Activated T-cell treated with anti-CD3 and anti-CD28 coated beads, Interleukin-2, amount 50 U/mL, for 1 hour (primary cell): ENCODE measurements at places on chromosomes 11 and 22.
A peak's percentile ranks its signal among the peaks of the same experiment; 100 is the strongest.

DNA sequence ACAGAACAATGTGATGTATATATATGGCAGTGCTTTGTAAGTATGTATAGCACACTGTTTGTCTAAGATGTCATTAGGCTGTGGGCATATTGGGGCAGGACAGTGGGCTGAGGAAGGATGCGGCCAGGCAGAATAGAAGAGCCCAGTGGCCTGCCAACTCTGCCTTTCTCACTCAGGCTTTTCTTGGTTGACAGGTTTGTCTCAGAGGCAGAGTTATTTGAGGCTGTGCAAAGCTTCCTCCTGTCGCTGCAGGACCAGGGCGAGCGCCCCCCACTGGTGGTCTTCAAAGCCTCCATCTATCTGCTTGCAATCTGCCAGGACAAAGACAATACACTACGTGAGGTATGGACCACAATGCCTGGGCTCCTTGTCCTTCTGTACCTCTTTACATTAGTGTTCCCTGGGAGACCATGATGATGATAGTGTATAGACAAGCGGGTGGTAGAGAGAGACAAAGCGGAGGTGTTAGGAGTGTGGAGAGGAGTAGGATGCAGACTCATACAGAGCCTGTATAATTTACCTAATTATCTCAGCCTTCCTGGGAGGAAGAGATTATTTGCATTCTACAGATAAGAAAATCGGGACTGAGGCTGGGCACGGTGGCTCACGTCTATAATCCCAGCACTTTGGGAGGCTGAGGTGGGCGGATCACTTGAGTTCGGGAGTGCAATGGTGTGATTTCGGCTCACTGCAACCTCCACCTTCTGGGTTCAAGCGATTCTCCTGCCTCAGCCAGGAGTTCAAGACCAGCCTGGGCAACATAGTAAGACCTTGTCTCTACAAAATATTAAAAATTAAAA lies 37.3 kb upstream of the CCDC134 start:
- DNase-seq = peak; percentile 40

DNA sequence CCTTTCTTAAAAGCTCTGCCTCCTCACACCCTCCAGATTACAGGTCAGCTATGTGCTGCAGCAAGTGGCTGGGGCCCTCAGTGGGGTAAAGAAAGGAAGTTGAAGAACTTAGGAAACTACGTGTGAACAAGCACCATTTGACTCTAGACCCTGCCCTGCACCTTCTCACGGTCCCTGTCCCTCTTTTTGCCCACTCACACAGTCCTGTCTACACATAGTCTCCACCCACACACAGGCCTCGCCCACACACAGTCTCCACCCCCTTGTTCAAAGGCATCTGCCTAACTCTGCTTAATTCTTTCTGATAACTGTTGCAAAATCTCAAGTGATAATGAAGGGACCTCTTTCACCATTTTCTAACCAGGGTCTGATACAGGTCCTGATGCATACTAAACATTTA lies 59.0 kb downstream of the TMPRSS5 start:
- DNase-seq = no peak

DNA sequence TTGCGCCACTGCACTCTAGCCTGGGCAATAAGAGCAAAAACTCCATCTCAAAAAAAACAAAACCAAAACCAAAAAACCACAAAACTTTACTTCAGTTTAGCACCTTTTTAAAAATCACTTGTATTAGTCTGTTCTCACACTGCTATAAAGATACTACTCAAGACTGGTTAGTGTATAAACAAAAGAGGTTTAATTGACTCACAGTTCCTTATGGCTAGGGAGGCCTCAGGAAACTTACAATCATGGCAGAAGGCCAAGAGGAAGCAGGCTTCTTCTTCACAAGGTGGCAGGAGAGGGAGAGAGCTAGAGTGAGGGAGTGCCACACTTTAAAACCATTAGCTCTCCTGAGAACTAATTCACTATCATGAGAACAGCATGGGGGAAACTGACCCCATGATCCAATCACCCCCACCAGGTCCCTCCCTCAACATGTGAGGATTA lies 261.3 kb downstream of the TMEM135 start:
- DNase-seq = no peak

DNA sequence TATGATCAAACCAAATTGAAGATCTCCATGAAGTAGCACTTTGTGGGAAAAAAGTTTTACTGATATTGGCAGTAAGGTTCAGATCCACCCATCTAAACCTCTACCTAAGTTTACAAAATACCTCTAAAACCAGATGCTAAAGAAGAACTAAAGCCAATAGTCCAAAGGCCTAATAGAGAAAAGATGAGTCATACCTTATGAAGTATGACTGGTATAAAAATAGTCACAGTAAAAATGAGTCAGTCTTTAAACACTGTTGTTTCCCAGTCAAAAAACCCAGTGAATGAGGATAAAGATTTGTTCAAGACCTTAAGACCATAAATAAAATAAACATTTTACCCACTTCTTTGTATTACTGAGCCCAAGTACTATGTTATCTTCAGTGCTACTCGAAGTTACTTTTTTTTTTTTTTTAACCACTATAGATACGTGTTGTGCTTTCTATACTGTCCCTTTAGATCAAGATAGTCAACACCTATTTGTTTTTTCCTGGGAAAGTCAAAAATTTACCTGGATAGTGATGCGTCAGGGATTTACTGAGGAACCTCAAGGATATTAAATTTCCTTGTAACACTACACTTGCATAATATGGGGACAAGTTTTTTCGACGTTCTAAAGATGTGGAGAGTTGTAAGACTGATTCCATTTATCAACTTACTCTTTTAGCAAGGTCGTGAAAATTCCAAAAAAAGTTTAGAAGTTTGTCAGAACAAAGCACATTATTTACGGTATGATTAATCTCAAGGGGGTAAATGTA lies 87.3 kb downstream of the CCDC73 start:
- DNase-seq = no peak

GRCh38 chr11:72483412-72484186 lies 49.3 kb upstream of the CLPB start:
- DNase-seq = no peak

DNA sequence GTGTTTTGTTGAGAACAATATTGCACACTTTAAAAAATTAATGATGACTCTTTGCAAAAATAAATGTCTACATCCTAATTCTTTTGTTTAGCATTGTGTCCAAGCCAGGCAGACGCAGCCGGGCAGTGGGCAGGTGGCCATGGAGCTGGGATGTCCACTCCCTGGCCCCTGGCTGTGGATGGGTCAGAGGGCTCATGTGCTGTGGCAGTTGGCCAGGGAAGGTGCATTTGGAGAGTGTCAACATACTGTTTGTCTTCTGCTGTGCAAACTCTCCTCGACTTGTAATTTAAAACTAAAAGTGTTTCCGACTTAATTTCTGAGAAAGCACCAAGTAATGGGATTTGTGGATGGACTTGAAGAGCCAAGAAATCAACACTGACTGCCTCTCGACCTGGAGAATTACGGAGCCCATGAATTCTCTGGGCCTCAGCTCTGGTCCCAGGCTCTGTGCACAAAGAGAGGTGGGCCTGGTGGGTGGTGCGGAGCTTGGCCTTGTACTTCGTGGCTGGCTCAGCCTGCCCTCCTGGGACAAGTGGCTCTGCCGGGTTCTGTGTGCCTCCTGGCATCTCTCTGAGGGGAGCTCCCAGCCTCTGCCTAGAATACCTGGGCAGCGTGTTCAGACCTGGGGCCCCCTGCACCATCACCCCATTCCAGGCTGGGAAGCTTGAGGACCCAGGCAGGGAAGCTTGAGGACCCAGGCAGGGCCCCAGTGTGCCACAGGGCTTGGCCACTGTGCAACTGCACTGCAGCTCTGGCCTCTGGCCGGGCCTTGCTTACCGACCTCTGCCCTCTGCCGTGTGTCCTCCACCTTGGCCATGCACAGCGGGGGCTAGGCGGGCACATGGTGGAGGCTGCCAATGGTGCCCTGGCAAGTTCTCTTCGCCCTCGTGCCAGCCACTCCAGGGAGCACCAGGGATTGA lies 46.4 kb downstream of the RTN4R start:
- no peak for DNase-seq

- DNase-seq = no peak
Observed at GRCh38 chr11:34680206-34680605, 59.3 kb downstream of the EHF start.

DNA sequence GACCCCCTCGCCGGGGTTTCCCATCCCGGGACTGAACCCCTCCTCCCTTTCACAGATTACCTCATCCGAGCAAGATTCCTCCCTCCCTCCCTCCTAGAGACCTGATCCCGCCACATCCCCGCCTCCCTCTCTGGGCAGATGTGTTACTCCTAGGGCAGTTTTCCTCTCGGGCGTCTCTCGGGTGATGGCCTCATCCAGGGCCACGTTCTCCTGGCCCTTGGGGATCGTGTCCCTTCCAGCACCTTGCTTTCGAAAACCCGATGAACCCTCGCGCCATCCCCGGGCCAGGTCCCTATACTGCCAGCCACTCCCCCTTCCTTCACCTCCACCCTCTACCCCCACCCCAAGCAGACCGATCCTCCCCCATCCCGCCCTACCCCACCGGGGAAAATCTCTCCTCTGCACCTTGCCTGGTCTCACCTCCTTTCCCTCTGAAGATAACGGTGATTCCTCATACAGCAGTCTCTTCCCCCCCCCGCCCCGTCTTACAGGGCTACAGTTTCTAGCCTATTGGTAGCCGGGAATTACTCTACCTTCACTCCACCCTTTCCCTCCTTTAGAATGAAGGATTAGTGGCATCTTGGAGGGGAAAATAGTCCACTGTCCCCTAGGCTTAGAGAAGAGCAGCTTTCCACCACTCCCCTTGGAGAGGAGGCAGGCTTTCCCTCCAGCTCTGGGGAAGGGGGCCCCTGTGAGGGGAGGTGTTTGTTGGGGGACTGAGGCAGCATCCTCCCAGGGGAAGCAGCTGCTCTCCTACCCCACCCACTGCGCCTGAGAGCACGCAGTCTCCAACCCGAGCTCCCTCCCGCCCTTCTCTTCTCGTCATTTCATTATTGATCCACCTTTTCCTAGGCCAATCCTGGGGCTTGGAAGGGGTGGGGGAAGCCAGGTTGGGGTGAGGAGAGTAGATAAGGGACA lies 1.2 kb downstream of the KMT2A start:
- peak; percentile 54 for DNase-seq

GRCh38 chr22:45261407-45262088 lies 20.9 kb upstream of the KIAA0930 start:
- DNase-seq = no peak

- no peak for DNase-seq
Observed at GRCh38 chr11:100498780-100499179, 188.3 kb upstream of the ARHGAP42 start.

GRCh38 chr11:66437979-66438503 lies 607 bp downstream of the MRPL11 start:
- no peak for DNase-seq

DNA sequence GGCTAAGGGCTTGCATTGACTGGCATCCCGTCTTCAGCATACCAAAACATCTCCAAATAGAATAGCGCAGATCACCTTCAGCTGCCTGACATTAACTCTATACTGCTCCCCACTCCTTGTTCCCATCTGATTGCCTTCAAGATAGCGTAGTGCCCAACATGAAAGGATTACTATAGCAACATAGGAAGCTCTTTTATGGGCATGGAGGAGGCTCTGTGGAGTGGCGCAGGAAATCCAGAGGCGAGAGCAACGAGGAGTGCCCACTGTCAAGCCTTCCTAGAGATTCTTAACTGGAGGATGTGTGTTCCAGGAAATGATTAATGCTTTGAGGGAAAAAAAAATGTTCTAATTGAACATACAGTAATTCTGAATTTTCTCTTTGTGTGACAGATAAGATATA lies 213.3 kb downstream of the CADM1 start:
- DNase-seq = no peak

- no peak for DNase-seq
Observed at GRCh38 chr11:34354782-34355181, 3.0 kb downstream of the ABTB2 start.

- DNase-seq = no peak
Observed at GRCh38 chr22:45006111-45006963, 3.5 kb downstream of the PHF21B start.

DNA sequence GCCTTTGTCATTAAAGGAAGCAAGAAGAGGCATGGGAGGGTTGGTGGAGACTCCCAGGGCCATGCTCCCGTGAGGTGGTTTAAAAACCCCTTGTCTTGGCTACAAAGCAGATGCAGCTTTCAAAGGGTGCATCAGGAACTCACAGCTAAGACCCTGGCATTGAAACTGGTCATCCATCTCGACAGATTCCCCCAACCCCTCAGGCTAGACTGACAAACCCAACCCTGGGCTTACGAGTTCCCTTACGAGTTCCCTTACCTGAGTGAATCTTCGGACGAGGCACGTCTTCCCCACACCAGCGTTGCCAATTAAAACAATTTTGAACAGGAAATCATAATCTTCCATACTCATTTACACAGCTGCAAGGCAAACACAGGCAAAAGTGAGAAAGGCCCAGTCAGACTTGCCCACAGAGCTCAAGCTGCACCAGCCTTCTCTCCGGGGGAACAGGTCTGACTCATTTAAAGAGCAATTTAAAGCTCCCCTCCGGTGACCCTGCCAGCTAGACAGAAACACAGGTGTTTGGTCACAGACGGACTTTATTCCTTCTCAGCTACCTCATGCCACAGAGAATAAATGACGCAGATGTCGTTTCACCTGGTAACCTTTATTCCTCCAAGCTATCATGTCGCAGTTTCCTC lies 74.6 kb downstream of the RAB30 start:
- no peak for DNase-seq

- no peak for DNase-seq
Observed at GRCh38 chr11:65487467-65488272, 11.2 kb upstream of the MALAT1 start.

GRCh38 chr22:17339095-17339693 lies 30.1 kb upstream of the CECR2 start:
- no peak for DNase-seq

- peak; percentile 64 for DNase-seq
Observed at GRCh38 chr22:30425616-30426387, at the start of gene MTFP1. Gene MTFP1 (plus strand): TSS chr22:30425768. CDS start chr22:30425880, 112 bp downstream.

DNA sequence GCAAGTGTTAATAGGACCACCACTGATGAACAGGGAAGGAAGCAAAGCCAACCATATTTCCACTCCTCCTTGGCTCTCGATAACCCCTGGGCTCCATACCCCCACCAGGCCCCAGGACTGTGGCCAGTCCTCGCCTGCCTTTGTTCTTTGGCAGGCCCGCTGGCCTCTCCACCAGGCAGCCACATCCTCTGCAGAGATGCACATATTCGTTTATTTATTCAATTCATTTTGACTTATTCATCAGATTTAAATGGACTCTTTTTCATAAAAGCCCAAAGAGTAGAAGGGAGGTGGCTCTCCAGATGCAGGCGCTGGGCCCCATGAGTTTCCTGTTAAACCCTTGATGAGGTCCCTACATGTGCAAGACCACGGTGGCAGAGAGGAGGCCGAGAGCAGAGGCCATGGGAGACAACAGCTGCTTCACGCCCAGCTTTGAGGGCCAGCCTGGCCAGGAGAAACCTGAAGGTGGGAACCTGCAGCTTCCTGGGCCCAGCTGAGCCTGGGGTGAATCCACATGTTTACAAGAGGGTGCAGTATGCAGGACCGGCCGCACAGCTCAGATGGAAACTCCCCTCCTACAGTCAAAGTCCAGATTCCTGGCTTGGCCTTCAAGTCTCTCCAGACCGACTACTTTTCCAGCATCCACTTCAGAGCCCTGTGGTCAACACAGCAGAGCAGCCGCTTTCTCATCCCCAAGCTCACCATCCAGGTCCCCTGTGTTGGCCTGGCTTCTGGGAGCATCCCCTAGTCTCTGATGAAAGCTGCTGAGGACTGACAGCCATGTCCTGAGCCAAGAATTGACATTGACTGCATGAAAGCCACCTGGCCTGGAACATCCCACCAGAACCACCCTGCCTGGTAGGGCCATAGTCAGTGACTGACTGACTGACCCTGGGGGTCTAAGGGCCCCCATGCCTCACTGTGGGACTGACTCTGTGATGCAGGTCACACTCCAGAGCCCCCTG lies 39.7 kb upstream of the CCND1 start:
- no peak for DNase-seq

- DNase-seq = no peak
Observed at GRCh38 chr22:18994701-18995326, 58.7 kb upstream of the PRODH start.

GRCh38 chr11:117064275-117064674 lies 34.0 kb downstream of the SIK3 start:
- DNase-seq = no peak
